Urothelium cell line (cell line): ENCODE measurements at places on chromosomes 7 and 10.

GRCh38 chr10:114623661-114624294 lies 34.3 kb downstream of the ABLIM1 start:
- peak; percentile 78 for DNase-seq

- DNase-seq = no peak
Measured at GRCh38 chr10:95880704-95881103, 27.1 kb upstream of the CC2D2B start.

GRCh38 chr10:70834021-70834420 lies 18.3 kb downstream of the SGPL1 start:
- DNase-seq = no peak

- no peak for DNase-seq
Measured at GRCh38 chr10:27513451-27514191, 9.5 kb downstream of the RAB18 start.

GRCh38 chr10:35304649-35305048 lies 31.7 kb upstream of the CCNY start:
- no peak for DNase-seq

GRCh38 chr7:43112459-43112940 lies at the start of gene HECW1:
Gene HECW1 (plus strand): TSS chr7:43112647. CDS start chr7:43243906, 131,259 bp downstream.
- DNase-seq = no peak

DNA sequence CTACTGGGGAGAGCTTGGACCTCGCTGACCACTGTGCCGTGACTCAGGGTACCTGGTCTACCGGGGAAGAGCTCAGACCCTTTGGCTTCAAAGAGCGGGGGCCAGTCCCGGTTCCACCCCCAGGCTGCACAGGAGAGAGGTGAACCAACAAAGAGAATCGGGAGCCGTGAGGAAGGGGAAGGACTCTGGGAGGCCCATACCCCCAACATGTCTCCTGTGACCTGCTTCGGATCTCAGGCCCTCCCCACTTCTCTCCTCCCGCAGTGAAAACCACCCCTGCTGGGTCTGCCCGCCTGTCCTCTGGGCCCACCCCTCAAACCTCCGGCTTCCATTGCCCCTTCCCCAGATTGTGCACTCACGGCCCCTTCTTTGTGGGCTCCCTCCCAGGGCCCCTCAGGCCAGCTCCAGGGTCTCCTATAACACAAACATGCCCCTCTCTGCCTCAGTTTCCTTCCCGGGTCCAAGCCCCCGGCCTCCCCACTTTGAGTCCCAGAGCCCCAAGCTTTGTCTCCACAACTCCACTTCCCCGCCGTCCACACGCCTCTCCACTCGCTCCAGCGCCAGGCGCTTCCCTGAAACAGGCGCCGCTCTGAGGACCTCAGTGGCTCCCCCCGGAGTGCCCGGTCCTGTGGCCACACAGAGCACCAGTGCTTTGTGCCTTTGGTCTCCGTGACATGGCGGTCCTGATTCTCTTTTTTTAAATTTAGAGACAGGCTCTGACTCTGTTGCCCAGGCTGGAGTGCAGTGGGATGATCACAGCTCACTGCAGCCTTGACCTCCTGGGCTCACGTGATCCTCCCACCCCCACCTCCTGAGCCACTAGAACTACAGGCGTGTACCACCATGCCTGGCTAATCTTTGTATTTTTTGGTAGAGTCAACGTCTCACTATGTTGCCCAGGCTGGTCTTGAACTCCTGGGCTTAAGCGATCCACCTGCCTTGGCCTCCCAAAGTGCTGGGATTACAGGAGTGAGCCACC lies 7.5 kb upstream of the INTS1 start:
- DNase-seq = no peak

- DNase-seq = no peak
Measured at GRCh38 chr7:67752227-67752626, 755.6 kb downstream of the TYW1 start.

DNA sequence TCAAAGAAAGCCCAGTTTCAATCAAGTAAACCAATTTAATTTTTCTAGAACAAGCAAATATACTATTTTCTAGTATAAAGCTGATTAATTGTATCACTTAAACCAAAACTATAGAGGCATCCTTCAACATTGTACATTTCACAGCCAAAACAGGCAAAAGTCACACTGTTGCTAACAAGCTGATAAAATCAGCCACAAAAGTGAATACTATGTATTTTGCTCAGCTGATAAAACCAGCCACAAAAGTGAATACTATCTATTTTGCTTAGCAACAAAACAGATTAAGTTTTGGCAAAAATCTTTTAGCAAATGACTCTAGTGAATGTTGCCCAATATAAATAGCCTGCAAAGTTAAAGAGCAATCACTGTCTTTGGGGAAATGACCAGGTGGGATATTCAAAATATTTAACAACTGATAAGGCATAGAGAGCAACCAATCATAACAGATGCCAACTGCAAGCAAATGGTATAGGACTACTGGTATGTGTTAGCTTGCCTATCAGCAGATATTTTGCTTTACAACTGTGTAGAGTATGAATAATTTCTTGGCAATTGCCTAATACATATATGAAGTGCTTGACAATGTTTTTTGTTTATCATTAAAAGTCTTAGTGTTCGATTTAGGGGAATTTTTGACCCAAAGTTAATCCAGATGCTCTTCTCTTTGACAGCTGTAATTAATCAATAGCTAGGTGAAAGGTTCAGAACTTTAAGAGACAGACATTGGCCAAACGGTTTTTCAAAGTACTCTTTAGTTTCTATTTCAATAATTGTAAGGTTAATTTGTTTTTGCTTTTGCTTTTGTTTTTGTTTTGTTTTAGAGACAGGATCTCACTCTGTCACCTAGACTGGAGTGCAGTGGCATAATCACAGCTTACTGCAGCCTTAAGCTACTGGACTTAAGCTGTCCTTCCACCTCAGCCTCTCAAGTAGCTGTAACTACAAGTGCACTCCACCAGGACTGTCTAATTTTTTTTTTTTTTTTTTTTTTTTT lies 44.4 kb upstream of the SP4 start:
- DNase-seq = no peak

DNA sequence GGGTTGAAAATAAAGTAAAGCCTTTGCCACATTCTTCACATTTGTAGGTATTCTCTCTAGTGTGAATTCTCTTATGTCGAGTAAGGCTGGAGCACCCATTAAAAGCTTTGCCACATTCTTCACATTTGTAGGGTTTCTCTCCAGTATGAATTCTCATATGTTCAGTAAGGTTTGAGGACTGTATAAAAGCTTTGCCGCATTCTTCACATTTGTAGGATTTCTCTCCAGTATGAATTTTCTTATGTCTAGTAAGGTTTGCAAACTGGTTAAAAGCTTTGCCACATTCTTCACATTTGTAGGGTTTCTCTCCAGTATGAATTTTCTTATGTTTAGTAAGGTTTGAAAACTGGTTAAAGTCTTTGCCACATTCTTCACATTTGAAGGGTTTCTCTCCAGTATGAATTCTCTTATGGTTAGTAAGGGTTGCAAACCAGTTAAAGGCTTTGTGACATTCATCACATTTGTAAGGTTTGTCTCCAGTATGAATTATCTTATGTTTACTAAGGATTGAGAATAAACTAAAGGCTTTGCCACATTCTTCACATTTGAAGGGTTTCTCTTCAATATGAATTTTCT lies 41.4 kb downstream of the ZNF680 start:
- DNase-seq = no peak

- no peak for DNase-seq
Measured at GRCh38 chr7:137879357-137880158, 32.8 kb upstream of the DGKI start.

DNA sequence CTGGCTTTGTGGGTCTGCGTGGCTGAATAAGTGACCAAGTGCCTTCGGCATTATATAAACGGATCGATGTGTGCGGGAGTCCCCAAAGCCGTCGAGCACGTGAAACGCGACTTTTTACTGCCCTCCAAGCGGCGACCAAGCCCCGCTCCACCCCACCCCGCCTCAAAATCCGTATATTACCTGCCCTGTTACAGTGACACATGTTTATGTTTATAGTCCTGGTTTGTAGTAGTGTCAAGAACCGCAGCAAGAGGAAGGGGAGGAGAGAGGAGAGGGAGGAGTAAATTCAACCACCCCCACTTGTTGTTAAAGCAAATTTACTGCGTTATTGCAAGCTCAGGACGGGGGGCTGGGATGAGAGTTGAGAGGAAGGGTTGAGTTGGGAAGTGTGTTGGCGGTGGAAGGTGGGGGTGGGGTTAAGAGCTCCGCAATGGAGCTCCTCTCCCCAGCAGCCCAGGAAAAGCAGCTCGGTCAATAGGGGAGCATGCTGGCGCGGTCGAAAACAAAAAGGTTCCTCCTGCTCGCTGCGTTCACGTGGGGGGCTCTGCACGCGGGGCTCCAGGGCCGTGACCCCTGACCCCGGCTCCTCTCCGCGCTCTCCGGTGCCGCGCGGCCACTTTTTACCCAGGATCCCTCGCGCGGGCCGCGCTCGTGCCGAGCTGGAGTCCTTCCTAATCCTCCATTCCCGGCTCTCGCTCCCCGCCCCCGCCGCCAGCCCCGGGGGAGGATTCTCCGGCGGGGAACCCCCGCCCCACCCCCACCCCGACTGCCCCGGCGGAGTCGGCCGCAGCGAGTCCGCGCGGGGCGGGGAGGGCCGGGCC lies at the start of gene SKIDA1:
TSS of gene SKIDA1 (minus strand) at position 316 of the 821 bp plus-strand sequence. CDS start 7,860 bp downstream, outside the sequence.
- DNase-seq = peak; percentile 82

DNA sequence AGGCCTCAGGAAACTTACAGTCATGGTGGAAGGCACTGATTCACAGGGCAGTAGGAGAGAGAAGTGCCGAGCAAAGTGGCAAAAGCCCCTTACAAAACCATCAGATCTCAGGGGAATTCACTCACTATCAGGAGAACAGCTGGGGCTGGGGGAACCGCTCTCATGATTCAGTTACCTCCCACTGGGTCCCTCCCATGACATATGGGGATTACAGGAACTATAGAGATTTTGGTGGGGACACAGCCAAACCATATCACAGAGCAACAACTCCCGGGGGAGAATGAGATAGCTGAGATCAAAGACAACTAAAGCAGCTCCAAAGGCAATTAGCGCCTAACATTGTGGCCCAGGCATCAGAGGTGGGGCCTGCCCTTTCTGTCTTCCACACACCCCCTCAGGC lies 85.4 kb upstream of the VOPP1 start:
- no peak for DNase-seq

DNA sequence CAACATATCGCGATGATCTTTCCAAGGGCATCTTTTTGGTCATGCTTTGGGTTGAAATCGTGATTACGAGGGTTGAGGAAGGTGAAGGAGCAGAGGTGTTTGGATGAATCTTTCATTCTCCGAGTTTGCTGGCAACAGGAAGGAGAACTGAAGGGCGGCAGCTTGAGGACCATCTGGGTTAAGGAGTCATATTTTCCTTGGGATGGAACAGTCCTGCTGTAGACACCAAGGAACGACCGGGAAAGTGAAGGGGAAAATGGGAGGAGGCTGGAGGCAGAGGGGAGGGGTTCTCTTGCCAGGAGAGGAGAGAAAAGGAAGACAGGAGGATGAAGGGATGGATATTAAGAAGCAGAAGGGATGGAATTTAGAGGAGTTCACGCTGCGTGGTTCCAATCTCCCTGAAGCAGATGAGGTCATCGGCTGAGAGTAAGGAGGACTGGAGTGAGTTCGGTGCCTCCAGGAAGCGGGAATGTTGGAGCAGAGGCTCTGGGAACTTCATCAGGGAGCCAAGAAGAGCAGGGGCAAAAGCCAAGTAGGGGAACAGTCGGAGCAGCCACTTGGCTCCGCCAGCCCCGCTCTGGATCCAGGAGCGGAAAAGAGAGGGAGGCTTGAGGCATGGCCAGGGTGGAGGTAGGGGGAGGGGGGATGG lies 116.6 kb upstream of the GALNT17 start:
- no peak for DNase-seq

DNA sequence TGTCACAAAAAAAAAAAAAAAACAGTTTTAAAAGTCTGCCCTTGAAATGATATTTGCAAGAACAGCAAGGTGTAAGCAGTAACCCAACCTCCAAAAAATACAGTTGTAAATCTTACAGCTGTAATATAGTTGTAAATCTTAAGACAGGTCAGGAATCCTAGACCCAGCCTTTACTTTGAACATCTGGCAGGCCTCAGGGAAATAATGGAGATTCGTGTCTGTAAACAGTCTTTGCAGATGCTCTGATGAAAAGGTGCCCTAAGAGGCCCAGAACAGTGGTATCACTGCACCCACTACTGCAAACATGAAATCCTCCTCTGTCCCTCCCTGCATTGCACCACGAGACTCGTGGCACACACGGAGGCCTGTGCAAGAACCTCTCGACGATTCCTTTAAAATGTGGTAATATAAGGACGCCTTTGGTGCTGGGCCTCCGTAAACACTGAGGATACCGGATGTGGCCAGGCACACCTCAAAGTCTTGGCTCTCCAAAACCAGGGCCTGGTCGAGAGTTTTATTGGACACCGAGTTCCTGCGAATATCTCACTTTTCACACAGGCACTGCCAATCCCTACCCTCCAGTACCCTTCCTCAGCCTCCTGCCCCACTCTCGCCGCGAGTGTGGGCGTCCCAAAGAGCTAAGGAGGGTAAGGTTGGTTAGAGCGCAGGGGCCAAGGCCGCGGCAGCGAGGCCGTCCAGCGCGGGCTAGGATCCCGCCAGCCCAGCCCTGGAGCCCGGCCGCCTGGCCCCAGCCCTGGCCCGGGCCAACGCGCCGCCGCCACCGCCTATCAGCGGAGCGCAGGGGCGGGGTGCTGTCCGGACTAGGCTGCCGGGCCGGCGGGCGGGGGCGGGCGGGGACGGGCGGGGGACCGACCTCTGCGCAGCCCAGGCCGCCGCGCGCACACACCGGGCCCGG lies at the start of gene REEP3:
TSS of gene REEP3 (plus strand) at position 902 of the 916 bp plus-strand sequence. CDS start 145 bp downstream, outside the sequence.
- peak; percentile 89 for DNase-seq

DNA sequence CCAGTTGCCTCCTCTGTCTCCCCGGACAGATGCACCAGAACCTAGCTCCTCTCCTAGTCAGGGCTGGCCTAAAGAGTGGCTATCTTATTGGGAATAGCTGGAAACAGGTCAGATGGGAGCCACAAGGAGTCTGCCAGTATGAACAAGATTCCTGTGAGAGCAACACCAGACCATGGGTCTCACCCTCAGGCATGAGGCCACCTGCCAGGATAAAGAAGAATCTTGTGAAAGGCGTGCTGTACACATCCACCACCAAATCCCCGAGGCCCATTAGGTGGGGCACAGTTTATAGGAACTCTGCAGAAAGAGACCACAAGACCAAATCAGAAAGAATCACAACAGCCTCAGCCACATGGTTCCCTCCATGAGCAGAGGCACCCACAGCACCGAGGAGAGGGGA lies 325.9 kb downstream of the TNS3 start:
- DNase-seq = no peak

DNA sequence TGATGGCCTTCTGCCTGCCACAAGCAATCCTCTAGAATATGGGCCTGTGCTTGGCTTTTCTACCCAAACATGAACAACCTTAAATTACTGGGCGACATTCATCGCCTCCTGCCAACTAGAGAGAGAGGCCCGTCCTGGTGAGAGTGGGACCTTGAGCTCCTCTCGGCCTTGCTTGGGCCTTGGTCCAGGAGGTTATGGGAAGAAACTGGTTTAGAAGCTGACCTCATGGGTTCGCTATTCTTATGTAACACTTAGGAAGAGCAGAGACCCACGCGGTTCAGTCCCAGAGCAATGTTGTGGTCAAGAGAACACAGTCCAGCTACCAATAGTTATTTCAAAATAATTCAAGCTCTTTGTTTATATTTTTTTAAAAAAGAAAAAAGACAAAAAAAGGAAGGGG lies 176.3 kb upstream of the ZNF32 start:
- DNase-seq = no peak

DNA sequence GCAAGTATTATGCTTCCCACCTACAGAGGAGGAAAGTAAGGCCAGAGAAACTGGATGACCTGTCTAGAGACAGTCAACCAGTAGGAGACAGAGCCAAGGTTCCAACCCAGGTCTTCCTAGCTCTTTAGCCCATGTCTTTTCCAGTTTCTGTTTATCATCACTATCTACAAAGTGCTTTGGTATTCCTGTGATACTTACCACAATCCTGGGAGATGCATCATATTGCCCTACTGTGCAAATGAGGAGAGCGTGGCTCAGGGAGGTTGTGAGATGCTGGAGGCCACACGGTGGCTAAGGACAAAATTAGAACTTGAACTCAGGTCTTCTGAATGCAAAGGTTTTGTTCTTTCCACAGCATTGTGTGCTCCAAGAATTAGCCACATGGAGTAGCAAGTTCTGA lies 11.2 kb upstream of the PLEKHA1 start:
- no peak for DNase-seq
